ENCODE measurements at places on chromosomes 5 and 9.

DNA sequence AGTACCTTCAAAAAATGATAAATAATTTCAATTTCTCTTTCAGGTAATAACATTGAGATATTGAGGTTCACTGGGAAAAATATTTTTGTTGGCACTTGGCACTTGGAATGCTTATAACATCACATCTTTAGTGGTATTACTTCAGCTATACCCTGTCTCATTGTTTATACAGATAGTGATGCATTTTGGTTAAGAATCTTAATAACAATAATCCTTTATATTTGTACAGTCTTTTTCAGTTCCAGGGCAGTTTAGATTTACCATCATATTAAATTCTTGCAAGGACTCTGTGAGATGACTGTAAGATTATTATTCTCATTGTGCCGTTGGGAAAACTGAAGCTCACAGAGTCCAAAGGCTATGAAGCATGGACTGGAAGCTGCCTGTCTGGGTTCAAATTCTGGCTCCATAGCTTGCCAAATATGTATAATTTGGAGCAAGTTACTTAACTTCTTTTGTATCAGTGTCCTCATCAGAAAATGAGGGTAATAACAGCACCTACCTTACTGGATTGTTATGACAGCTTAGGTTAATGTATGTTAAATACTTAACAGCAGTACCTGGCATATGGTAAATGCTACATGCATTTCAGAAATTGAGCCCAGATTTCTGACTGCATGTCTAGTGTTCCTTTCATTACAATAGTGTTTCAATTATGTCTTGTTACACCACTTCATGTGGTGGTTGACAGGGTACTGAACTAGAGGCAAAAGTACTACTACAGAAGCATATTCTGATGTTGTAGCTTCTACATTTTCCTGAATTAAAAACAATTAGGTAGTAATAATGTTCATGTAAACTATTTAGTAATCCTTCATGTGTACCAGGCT is 272.2 kb downstream of the PLK2 start:
- no peak for DNase-seq

DNA sequence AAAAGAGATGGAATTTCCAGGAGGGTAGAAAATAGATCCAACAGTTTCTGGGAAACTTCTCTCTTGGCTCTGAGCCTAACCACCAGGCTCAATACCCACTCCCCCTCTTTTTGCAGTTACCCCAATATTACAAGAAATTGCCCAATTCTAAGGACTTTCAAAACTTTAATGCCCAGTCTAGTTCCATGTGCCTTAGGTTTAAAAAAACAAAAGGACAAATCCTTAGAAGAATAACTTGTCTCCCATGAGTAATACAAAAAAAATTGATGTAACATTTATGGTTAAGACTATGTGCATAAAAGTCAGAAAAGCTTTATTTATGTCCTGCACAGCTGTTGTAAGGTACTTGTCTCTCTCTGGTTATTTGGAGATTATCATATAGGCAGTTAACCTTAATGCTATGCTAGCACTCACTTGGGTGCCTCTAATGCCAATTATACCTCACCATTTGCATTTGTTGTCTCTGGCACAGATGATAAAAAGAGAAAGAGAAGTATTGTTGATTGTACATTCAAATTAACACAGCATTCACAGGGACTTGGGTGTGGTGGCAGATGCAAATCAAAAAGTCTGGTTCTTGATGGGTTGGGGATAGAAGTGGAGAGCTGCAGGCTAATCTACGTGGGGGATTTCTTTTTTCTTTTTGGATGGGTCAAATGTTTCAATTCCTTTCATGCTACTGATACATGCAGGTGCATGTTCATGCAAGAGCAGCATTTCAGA is 159.4 kb downstream of the PIK3R1 start:
- peak; percentile 94 for DNase-seq

DNA sequence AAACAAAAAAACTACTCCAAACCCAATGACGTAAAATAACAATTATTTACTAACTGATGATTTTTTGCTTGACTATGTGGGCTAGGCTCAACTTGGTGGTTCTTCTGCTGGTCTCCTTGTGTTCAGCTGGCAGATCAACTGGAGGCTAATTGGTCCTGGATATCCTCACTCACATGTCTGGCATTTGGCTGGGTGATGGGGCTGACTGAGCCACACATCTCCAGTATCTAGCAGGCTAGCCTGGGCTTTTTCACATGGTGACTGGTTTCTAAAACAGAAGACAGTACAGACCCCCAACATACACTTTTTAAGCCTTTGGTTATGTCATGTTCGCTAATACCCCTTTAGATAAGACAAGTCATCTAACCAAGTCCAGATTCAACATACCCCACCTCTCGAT is 104.7 kb upstream of the PRRC1 start:
- no peak for DNase-seq

DNA sequence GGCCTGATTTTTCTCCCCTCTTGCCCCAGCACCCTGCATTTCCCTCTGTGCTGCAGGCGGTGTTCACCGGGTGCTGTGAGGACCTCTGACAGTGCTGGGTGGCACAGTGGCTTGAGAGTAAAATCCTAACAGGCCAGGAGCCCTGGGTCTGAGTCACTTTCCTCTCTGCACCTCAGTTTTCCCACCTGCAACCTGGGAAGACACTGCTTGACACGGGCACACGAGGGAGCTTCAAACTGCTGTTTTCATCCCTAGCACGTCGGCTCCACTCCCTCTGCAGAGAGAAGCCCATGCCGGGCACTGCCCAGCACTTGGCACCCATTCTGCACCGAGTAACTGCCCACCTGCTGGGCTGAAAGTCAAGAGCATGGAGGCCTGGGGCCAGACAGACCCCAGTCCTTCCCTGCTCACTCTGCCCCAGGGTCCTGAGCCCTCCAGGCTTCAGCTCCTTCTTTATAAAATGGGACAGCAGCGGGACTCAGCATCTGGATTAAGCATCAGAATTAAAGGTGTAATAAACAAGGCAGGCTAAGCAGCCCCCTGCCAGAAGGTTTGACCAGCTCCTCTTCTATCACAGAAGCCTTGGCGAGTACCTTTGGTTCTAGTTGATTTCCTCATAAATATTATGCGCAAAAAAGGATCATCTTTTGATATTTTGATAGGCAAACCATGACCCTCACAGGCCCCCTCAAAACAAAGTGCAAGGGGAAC is 5.2 kb downstream of the GFI1B start:
- no peak for DNase-seq

DNA sequence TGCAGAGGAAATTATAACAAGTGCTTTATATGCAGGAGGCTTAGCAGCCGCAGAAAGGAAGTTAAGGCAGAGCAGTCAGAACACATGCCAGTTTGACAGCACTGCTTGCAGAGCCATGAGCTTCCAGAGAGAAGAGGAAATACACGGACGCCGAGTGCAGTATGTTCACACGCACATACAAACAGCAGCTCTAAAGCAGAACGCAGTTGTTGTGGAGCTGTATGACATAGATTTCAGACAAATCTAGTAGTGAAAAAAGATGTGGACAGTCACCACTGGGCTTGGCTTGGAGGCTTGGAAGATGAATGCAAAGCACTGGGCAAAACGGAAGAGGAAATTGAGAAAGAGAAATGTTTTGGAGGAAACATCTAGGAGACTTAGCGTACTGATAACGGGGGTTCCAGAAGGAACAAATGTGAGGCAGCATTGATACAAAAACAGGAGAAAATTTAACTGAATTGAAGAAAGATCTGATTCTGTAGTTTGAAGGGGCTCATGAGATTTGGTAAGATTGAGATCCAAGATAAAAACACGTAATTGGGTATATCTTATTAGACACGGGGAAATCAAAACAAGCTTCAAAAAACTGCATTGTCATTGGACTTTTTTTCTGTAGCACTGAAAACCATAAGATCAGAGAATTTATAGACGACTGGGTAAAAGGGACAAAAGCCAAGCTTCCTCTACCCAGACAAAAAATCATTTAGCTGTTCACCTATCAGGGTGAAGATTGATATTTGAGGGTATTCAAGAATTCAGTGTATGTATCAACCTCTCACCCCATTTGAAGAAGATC is 19.6 kb upstream of the ROPN1L start:
- no peak for DNase-seq

DNA sequence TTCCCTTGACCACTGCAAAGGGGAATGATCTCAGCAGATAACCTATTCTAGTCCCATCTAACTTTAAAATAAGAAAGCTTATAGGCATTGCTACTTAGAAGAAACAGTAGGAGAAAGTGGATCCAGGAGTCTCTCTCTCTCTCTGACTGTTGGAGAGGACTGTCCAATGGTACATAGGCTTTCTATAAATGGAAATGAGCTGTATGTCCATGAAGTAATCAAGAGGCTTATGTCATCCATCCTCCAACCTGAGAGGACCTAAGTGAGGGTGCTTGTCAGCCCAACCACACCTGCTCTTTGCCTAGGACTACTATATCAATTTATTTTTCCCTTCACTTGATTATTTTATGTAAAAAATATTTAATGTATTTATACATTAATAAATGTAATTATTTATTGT is 172.3 kb downstream of the PAPPA start:
- DNase-seq = no peak

DNA sequence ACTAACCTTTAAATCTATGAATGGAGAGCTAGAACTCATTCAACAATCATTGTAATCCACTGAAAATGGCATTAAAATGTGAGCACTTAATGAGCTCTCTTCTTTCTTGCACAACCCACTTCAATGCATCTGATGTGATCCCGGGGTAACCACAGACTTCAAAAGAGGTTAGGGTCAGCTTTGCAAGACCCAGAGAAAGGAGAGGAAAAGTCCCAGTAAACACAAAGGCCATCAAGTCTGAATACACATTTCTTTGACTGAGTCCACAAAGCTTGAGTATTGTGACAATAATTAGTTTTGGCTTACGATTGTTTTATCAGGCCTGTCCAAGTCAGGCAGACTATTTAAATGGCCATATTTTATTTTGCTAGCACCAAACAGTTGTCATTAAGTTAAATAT is 148.8 kb upstream of the ZNF608 start:
- DNase-seq = no peak

GRCh38 chr5:10745133-10745532 is 15.9 kb downstream of the DAP start:
- DNase-seq = no peak

- DNase-seq = no peak
Measured at GRCh38 chr5:107466233-107466769, 204.4 kb downstream of the EFNA5 start.

GRCh38 chr9:91458906-91459305 is 35.3 kb upstream of the NFIL3 start:
- no peak for DNase-seq

DNA sequence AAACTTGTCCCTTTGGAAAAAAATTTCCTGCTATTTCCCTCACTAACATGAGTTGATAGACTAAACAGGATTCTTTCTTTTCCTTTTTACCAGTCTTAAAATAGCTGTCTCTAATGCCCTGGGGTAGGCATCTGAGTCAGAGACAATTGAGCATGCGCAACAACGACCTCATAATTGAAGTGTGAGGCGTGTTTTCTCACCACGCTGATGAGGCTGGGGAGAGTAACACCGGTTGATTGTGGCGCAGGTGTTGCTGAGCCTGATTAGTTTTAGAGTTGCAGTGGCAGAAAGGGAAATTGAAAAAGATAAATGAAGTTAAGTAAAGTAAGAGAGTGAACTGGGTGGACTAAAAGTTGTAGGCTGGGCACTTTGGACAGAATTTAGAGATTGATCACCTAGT is 213.7 kb downstream of the TLR4 start:
- DNase-seq = no peak

DNA sequence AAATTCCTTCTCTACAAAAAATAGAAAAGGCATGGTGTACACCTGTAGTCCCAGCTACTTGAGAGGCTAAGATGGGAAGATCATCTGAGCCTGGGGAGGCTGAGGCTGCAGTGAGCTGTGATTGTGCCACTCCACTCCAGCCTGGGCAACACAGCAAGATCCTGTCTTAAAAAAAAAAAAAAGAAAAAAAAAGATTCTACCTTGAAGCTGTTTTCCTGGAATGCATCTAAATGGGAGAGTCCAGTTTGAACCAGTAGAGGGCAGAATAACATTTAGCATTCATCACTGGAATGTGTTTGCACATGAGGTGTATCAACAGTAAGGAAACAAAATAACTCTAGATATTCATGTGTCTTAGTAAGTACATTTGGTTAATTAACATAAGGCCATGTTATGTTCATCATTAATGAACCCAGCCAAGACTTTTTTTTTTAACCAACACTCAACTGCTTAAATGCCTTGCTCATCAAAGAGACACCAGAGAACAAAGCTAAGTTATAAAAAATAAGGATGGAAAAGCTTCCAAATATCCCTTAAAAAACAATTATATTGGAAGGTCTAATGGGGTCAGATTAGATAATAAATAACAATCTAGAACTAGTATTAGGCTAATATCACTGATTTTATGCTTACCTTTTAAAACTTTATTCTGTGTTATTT is 16.1 kb downstream of the IFNE start:
- DNase-seq = peak; percentile 9

DNA sequence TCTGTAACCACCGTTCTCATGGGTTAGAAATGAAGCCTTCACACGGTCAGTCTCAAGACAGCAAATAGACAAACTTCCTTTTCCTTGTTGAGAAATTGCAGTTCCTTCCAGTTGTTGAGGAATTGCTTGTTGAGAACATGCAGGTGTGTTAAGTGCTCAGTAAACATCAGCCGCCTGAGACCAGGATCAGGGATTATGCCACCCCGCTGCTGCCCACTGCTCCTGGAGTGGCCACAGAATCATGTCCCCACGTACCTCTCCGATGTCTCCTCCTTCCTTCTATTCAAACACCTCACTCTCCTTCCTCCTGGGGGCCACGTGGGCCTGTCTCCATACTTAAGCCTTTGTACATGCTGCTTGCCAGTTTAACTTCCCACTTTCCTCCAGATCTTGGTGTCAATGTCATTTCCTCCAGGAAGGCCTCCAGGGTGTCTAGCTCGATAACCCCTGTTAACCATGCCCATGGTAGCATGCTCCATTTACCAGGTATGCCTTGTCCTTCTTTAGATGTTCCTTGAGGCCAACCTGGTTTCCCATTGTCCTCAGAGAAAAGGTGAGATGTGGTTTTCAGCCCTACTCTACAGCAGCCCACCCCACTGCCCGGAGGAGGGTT is 33.8 kb upstream of the RPL26L1 start:
- DNase-seq = no peak

DNA sequence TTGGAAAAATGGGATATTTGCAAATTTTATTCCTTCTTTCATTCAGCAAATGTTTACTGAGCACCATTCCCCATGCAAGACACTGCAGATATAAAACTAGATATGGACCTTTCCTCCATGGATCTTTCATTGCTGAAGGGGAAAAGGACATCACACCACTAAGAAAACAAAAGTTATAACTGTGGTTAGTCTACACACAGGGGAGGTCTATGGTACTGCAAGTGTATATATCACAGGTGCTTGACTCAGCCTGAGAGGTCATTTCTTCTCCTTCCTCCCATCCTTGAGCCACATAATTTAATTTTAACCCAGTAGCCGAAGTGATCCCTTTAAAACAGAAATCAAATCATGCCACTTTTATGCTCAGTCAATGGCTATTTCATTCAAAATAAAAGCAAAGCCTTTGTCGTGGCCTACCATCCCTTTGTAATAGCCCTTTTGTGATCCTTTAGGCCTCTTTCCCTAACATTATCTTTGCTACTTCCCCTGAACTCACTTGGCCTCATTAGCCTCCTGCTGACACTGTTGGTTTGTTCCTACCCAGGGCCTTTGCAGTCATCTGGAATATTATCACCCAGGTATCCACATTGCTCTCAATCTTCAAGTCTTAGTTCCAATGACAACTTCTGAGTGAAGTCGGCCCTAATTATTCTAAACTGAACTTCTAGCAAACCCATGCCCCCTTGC is 213.2 kb downstream of the GABRB2 start:
- no peak for DNase-seq

All from NCI-H526 treated with DMSO at 0.1 percent for 48 hours (cell line).